ENCODE measurements at places on chromosomes 6 and 20. TPM values are rescaled to one million over a fixed set of nuclear protein-coding genes. Genes with fewer than 3 reads are reported as not detected.

Gene CTAGE9
- total RNA-seq: not detected

Gene SYNGAP1
- total RNA-seq: 8.0 TPM

Gene DDX39B
- 492 TPM for total RNA-seq

Gene BEND6
- 17.7 TPM for total RNA-seq

Gene PROCR
- 49.1 TPM for total RNA-seq

Gene SLC2A10
- total RNA-seq: 90.1 TPM

Gene THEMIS
- total RNA-seq: not detected

Gene ARMH2
- total RNA-seq: not detected

Gene CHRNA4
- not detected for total RNA-seq

Gene SLC26A8
- total RNA-seq: 0.87 TPM

Gene TRIM10
- not detected for total RNA-seq

Gene FRK
- 1.5 TPM for total RNA-seq

Gene ADGRG6
- 0.33 TPM for total RNA-seq

Gene PREP
- 25.3 TPM for total RNA-seq

Gene HCRTR2
- not detected for total RNA-seq

Gene KIFC1
- total RNA-seq: 36.2 TPM

Gene C2
- 2.8 TPM for total RNA-seq

Gene MARCKS
- 104 TPM for total RNA-seq

Gene COL12A1
- 506 TPM for total RNA-seq

Gene GRIK2
- not detected for total RNA-seq

Gene RAET1L
- not detected for total RNA-seq

Gene PRPH2
- 4.2 TPM for total RNA-seq

Gene VSTM2L
- total RNA-seq: 5.3 TPM

Gene SNX21
- 153 TPM for total RNA-seq

Gene RAB44
- total RNA-seq: under 0.01 TPM

Gene TRAPPC3L
- total RNA-seq: 0.15 TPM

Gene PPP1R16B
- total RNA-seq: under 0.01 TPM

Gene TFAP2A
- total RNA-seq: under 0.01 TPM

Gene MRPS26
- 31.4 TPM for total RNA-seq

Gene MCHR2
- total RNA-seq: not detected

Gene RBM12
- 43.8 TPM for total RNA-seq

Gene BNIP5
- total RNA-seq: not detected
